SK-MEL-5 (cell line): ENCODE measurements at places on chromosomes 5 and 9. TPM values are rescaled to one million over a fixed set of nuclear protein-coding genes. Genes with fewer than 3 reads are reported as not detected.

Gene FGD3
- 0.08 and 0.13 TPM in 2 replicates for total RNA-seq

Gene PDZD2
- total RNA-seq, result 0.11 and 0.26 TPM in 2 replicates

Gene PCSK1
- total RNA-seq, result 10.9 and 13.6 TPM in 2 replicates

Gene ANKRD34B
- 0.18 and 0.53 TPM in 2 replicates for total RNA-seq

Gene PRSS3
- not detected in 2 replicates for total RNA-seq

Gene PIP5KL1
- total RNA-seq, result 0.32 TPM in 1 of 2 replicates, not detected in the other

Gene CCDC171
- total RNA-seq, result 71.0 and 72.9 TPM in 2 replicates

Gene JAKMIP2
- total RNA-seq, result 0.03 and 0.05 TPM in 2 replicates

Gene CCDC69
- total RNA-seq, result 1.1 TPM in 2 replicates

Gene KCNN2
- total RNA-seq, result 15.8 and 16.0 TPM in 2 replicates

Gene OLFML2A
- 0.51 and 0.90 TPM in 2 replicates for total RNA-seq

Gene FBN2
- total RNA-seq, result 0.34 and 0.43 TPM in 2 replicates

Gene PRDM9
- not detected in 2 replicates for total RNA-seq

Gene SPATA31C1
- not detected in 2 replicates for total RNA-seq

Gene PCDHB4
- total RNA-seq, result 0.40 and 0.43 TPM in 2 replicates

Gene ASPN
- total RNA-seq, result not detected in 2 replicates

Gene ADAMTS12
- total RNA-seq, result not detected in 2 replicates

Gene LRRC19
- total RNA-seq, result not detected in 2 replicates
